ENCODE measurements at places on chromosomes 16 and 17.

- DNase-seq = no peak
Observed at GRCh38 chr17:9181640-9182039, 160.3 kb downstream of the NTN1 start.

GRCh38 chr17:60916043-60916442 is 238.4 kb downstream of the BCAS3 start:
- no peak for DNase-seq

- DNase-seq = no peak
Observed at GRCh38 chr17:40517286-40517662, 15.9 kb upstream of the TNS4 start.

DNA sequence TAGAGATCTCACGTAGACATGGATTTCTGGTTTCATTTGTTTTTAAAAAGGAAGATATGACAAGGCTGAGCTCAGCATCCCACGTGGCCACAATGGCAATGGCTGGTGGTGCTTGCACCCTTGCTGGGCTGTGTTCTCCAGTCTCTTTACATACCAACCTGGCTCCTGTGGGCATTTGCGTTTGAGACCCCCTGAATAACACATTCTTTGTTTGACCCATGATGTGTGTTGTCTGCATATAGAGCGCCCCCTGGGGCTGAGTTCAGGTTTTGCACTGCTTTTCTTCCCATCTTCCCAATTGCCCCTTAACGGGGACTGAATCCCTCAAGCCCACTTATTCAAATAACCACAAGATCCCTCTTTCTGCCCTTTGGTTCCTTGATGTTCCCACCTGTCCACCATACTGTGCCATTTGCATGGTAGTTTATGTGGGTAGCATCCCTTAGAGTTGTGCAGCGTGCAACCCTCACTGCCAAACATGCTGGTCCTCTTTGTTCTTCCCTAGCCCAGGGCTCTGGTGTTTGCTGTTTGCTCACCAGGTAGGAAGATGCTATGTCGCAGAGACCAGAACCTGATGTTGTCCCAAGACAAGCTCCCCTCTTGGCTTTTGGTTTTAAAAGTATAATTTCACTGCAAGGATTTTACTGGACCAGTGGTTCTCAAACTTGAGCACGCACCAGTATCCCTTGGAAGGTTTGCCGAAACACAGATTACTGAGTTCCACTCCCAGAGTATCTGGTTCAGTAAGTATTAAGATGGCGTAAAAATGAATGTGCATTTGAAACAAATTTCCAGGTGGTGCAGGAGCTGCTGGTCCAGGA is 38.5 kb upstream of the NKD1 start:
- DNase-seq = no peak

DNA sequence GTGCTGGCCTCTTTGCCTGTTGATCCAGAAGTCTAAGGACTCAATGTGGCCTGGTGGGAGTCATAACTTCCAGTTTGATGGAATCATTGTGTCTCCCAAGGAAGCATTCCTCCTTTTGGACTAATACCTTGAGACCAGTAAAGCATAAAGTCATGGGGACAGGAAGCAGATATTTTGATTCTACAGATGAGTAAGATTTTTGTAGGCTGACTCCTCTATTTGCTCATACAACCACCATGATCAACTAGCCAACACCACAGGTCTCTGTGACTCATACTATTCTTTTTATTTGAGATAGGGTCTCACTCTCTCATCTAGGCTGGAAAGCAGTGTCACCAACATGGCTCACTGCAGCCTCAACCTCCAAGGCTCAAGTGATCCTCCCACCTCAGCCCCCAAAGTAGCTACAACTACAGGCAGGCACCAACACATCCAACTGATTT is 6.2 kb downstream of the MT2A start:
- DNase-seq = no peak

Data from NCI-H1092 (cell line).